T-helper 2 cell treated with Interferon-gamma antibody and Interleukin-4, amounts not matched to agents 100 ng/mL and 5 ng/mL, for 36 hours (primary cell): ENCODE measurements at places on chromosomes 13 and 19. TPM values are rescaled to one million over a fixed set of nuclear protein-coding genes. Genes with fewer than 3 reads are reported as not detected.

Gene FAM216B
- not detected in 2 replicates for total RNA-seq

Gene KIR3DL1
- not detected in 2 replicates for total RNA-seq

Gene LMTK3
- 2.8 and 3.4 TPM in 2 replicates for total RNA-seq

Gene CGB3
- not detected in 2 replicates for total RNA-seq

Gene SLC6A16
- 3.5 and 3.8 TPM in 2 replicates for total RNA-seq

Gene COL4A1
- not detected in 2 replicates for total RNA-seq

Gene IZUMO4
- 7.3 and 8.9 TPM in 2 replicates for total RNA-seq

Gene ZNF776
- 9.0 and 13.1 TPM in 2 replicates for total RNA-seq

Gene LGI4
- total RNA-seq = 0.27 TPM in 2 replicates

Gene PRODH2
- not detected in 2 replicates for total RNA-seq

Gene OR7C1
- not detected in 2 replicates for total RNA-seq

Gene SIGLECL1
- not detected in 2 replicates for total RNA-seq

Gene OR7D2
- total RNA-seq = 0.39 and 0.95 TPM in 2 replicates

Gene ANGPTL4
- 0.30 and 0.36 TPM in 2 replicates for total RNA-seq

Gene OR10H1
- total RNA-seq = not detected in 2 replicates

Gene PLIN4
- total RNA-seq = not detected in 2 replicates

Gene NCCRP1
- total RNA-seq = not detected in 2 replicates

Gene C1QTNF9B
- total RNA-seq = 0.18 TPM in 1 of 2 replicates, not detected in the other

Gene ZNF85
- 10.5 and 13.4 TPM in 2 replicates for total RNA-seq

Gene LENG9
- 4.9 and 5.0 TPM in 2 replicates for total RNA-seq

Gene CYP4F3
- 0.18 and 0.32 TPM in 2 replicates for total RNA-seq

Gene ZNF430
- 22.4 and 23.7 TPM in 2 replicates for total RNA-seq

Gene MISP
- not detected in 2 replicates for total RNA-seq

Gene CEACAM1
- 26.9 and 27.6 TPM in 2 replicates for total RNA-seq

Gene GGACT
- 5.6 and 6.2 TPM in 2 replicates for total RNA-seq

Gene SHC2
- total RNA-seq = not detected in 2 replicates

Gene KIR2DL1
- not detected in 2 replicates for total RNA-seq

Gene B9D2
- 11.5 TPM in 2 replicates for total RNA-seq

Gene SYT3
- not detected in 2 replicates for total RNA-seq

Gene SIGLEC6
- total RNA-seq = 1.2 and 2.0 TPM in 2 replicates

Gene KRTDAP
- not detected in 2 replicates for total RNA-seq

Gene ZNF844
- total RNA-seq = 1.3 and 1.5 TPM in 2 replicates

Gene SELENOW
- 93.5 and 95.1 TPM in 2 replicates for total RNA-seq

Gene TEX30
- total RNA-seq = 47.2 and 51.2 TPM in 2 replicates

Gene MBD3L2
- not detected in 2 replicates for total RNA-seq

Gene URAD
- total RNA-seq = not detected in 2 replicates

Gene CYP4F8
- total RNA-seq = not detected in 2 replicates

Gene SOHLH2
- total RNA-seq = not detected in 2 replicates

Gene KLF5
- total RNA-seq = 3.5 and 4.6 TPM in 2 replicates

Gene ZNF534
- not detected in 2 replicates for total RNA-seq

Gene DACT3
- 0.34 and 0.55 TPM in 2 replicates for total RNA-seq

Gene C19orf33
- total RNA-seq = 0.84 and 1.1 TPM in 2 replicates

Gene FFAR3
- total RNA-seq = 0.16 TPM in 1 of 2 replicates, not detected in the other

Gene ERICH6B
- total RNA-seq = not detected in 2 replicates
